ENCODE measurements at places on chromosomes 7 and 10. TPM values are rescaled to one million over a fixed set of nuclear protein-coding genes. Genes with fewer than 3 reads are reported as not detected.

GRCh38 chr10:32265756-32266155, 81.2 kb downstream of the EPC1 start:
- H3K36me3 ChIP-seq: peaks cover 3% of the 10 kb centered on the region
- H3K4me3 ChIP-seq: no peak overlapping the region
- no peaks in the 10 kb centered on the region for H3K27me3 ChIP-seq
- no peak for DNase-seq

The SMIM30 gene
- total RNA-seq: 10.8 TPM

GRCh38 chr10:111560027-111560426, 483.2 kb downstream of the ADRA2A start:
- H3K4me1 ChIP-seq: no peaks in the 10 kb centered on the region
- no peak for DNase-seq
- H3K27me3 ChIP-seq: peaks cover 21% of the 10 kb centered on the region

- H3K36me3 ChIP-seq: no peaks in the 10 kb centered on the region
- H3K27me3 ChIP-seq: peaks cover 26% of the 10 kb centered on the region
- DNase-seq: no peak
Measured at GRCh38 chr10:77226452-77226851, 411.2 kb downstream of the KCNMA1 start.

- DNase-seq: no peak
- no peak overlapping the region for H3K27ac ChIP-seq
- H3K4me3 ChIP-seq: no peak overlapping the region
- peaks cover 4% of the 10 kb centered on the region for H3K4me1 ChIP-seq
- peaks cover 40% of the 10 kb centered on the region for H3K27me3 ChIP-seq
Measured at GRCh38 chr10:95815133-95815532, 59.2 kb downstream of the ENTPD1 start.

DNA sequence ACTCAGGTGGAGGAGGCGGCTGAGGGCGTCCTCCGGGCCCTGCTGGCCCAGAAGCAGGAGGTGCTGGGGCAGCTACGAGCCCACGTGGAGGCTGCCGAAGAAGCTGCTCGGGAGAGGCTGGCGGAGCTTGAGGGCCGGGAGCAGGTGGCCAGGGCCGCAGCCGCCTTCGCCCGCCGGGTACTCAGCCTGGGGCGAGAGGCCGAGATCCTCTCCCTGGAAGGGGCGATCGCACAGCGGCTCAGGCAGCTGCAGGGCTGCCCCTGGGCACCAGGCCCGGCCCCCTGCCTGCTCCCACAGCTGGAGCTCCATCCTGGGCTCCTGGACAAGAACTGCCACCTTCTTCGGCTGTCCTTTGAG, 2.8 kb downstream of the TRIM56 start:
- H3K36me3 ChIP-seq: peaks cover 6% of the 10 kb centered on the region
- DNase-seq: no peak
- H3K27ac ChIP-seq: no peak overlapping the region
- H3K4me3 ChIP-seq: peak overlapping the region; percentile 25
- H3K27me3 ChIP-seq: no peaks in the 10 kb centered on the region

GRCh38 chr10:45253183-45253914, 62.1 kb downstream of the OR13A1 start:
- no peaks in the 10 kb centered on the region for H3K36me3 ChIP-seq
- peaks cover 10% of the 10 kb centered on the region for H3K27me3 ChIP-seq
- peaks cover 16% of the 10 kb centered on the region for H3K4me1 ChIP-seq

The CAMK2B gene
- total RNA-seq: 0.31 TPM
